ENCODE measurements at places on chromosomes 11 and 22. TPM values are rescaled to one million over a fixed set of nuclear protein-coding genes. Genes with fewer than 3 reads are reported as not detected.
A peak's percentile ranks its signal among the peaks of the same experiment; 100 is the strongest.

The RIMBP3C gene
- 0.83 TPM for polyA plus RNA-seq

The OR8G1 gene
- not detected for polyA plus RNA-seq

The FGF4 gene
- polyA plus RNA-seq, result not detected

DNA sequence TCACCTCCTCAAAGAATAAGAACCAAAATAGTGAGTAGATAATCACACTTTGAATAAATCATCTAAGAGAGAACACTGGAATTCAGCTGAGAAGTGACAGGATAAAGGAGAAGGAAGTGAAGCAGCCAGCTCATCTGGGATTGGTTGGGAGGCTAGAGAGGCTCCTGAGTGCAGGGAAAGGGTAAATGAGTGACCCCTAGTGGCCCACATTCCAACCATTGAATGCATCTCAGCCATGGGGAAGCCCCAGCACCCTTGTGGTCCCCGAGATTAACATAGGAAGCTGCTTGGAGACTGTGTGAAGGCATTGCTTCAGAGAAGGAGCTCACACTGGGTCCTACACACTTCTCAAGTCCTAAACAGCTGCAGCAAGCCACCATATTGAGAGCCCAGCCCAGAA lies 82.3 kb downstream of the JRKL start:
- H3K27ac ChIP-seq, result no peak overlapping the region
- H3K36me3 ChIP-seq, result no peaks in the 10 kb centered on the region
- no peak for DNase-seq
- H3K4me3 ChIP-seq, result no peak overlapping the region

GRCh38 chr11:20597680-20598484 lies 1.5 kb upstream of the SLC6A5 start:
- no peak overlapping the region for H3K4me3 ChIP-seq
- H3K4me1 ChIP-seq, result peaks cover 37% of the 10 kb centered on the region
- peaks cover 87% of the 10 kb centered on the region for H3K27me3 ChIP-seq
- peak overlapping the region; percentile 37 for H3K27ac ChIP-seq
- no peaks in the 10 kb centered on the region for H3K36me3 ChIP-seq

DNA sequence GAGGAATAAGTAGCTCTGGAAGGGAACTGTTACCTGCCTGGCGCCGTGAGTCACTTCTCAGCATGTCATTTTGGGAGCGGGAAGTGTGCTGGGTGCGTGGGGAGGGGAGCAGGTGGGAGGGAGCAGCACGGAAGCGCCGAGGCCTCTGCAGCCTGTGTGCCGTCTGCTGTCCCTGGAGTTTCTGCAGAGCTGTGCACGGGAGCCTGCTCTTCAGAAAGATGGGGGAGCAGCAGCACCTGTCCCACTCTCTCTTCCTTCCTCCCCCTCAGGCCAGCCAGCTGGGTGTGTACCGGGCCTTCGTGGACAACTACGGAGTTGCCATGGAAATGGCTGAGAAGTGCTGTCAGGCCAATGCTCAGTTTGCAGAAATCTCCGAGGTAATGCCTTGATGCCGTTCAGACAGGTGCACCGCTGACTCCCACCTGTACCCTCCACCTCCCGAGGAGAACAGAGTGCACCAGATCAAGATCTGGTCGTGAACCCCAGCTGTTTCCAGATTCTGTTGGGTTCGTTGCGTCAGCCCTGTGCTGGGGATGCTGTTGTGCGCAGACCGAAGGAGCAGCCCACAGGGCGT lies 87.9 kb downstream of the BCR start:
- H3K27ac ChIP-seq, result no peak overlapping the region
- peaks cover 75% of the 10 kb centered on the region for H3K36me3 ChIP-seq
- H3K4me3 ChIP-seq, result no peak overlapping the region
- no peak for DNase-seq
- no peaks in the 10 kb centered on the region for H3K27me3 ChIP-seq
- H3K4me1 ChIP-seq, result peaks cover 37% of the 10 kb centered on the region

GRCh38 chr22:39745789-39746188 lies 147.8 kb downstream of the ENTHD1 start:
- DNase-seq, result no peak
- H3K4me3 ChIP-seq, result no peak overlapping the region
- H3K36me3 ChIP-seq, result no peaks in the 10 kb centered on the region
- H3K27ac ChIP-seq, result no peak overlapping the region
- no peaks in the 10 kb centered on the region for H3K27me3 ChIP-seq

The JAM3 gene
- 100 TPM for polyA plus RNA-seq

The WEE1 gene
- 32.5 TPM for polyA plus RNA-seq

- peaks cover 91% of the 10 kb centered on the region for H3K36me3 ChIP-seq
- no peak overlapping the region for H3K4me3 ChIP-seq
- no peak for DNase-seq
- H3K27me3 ChIP-seq, result no peaks in the 10 kb centered on the region
Measured at GRCh38 chr22:46287873-46288751, 8.6 kb upstream of the GTSE1 start.

DNA sequence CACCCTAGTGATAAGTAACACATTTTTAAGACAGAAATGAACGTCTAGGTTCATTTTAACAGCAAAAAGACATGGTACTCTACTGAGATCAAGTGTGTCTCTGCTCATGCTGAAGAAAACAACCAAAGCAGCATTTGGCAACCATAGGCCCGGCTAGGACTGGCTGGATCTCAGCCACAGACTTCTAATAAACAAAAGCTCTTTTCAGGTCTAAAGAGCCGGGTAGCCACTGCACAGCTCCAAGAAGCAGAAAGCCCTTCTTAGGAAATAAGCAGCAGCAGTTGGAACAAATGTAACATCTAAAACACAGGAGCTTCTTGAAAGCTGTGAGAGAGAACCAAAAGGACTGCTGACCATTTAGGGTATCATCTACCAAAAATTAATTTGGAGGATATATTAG lies 37.6 kb downstream of the PITPNB start:
- peaks cover 17% of the 10 kb centered on the region for H3K4me1 ChIP-seq
- DNase-seq, result peak; percentile 48
- H3K36me3 ChIP-seq, result peaks cover 6% of the 10 kb centered on the region
- H3K4me3 ChIP-seq, result no peak overlapping the region
- no peaks in the 10 kb centered on the region for H3K27me3 ChIP-seq

GRCh38 chr11:35100013-35100383 lies 39.0 kb upstream of the CD44 start:
- peak; percentile 41 for DNase-seq
- H3K4me1 ChIP-seq, result no peaks in the 10 kb centered on the region
- no peak overlapping the region for H3K4me3 ChIP-seq
- H3K27ac ChIP-seq, result no peak overlapping the region
- no peaks in the 10 kb centered on the region for H3K36me3 ChIP-seq

DNA sequence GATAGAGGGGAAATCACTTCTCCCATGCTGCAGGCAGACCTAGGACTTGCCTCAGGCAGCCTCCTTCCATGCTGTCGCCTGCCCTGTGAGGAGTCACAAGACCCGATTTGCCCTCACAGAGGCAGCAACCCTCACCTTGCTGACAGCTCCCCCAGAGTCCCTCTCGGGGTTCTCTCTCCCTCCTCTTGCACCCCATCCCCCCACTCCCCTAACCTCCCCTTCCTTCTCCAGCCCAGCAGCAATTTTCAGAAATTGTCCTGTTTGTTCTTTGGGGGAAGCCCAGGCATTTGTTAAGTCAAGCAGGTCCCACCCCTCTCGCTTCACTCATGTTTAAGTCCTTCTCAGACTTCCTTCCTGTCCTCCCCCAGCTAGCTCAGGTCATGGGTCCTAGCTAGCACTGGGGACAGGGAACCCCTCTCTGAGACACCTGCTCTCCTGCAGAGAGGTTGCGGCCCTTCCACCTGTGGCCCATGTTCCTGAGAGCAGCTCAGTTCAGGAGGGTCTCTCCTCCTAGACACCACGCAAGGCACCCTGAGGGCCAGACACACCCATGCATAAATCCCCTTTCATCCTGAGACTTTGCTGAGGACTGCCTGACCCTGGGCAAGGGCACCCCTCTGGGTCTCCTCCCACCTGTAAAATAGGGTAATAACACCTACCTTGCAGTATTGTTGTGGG lies 6.3 kb upstream of the FXYD2 start:
- H3K4me1 ChIP-seq, result peaks cover 28% of the 10 kb centered on the region
- H3K36me3 ChIP-seq, result peaks cover 5% of the 10 kb centered on the region
- H3K27me3 ChIP-seq, result no peaks in the 10 kb centered on the region
- no peak overlapping the region for H3K27ac ChIP-seq
- H3K4me3 ChIP-seq, result no peak overlapping the region

DNA sequence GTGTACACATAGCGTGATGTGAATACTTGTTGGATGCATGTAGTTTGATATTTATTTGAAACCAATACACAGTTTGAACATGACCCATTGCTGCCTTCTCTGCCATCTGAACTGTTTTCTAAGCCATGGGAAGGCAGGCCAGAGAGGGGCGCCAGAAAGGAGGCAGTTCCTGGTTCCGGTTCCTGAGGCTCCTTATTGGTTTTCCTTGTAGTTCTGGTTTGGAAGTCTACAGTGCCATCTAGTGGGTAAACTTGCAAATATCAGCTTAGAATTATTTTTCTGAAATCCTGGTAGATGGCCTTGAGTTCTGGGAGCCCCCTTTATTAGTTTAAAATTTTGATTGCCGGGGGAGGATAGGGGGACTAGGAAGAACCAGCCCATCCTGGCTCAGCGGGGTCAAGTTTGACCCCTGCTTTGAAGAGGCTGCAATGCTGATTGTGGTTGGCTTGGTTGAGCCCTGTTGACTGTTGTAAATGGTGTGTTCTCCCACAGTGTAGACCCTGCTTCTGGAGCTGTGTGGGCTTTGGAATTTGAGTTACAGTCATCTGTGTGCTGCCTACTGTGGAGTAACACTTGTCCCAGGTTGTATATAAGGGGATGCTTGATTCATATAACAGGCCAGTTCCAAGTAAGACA lies 48.4 kb downstream of the GRAMD1B start:
- H3K27ac ChIP-seq, result no peak overlapping the region
- H3K4me3 ChIP-seq, result no peak overlapping the region
- DNase-seq, result peak; percentile 93
- H3K27me3 ChIP-seq, result no peaks in the 10 kb centered on the region
- H3K4me1 ChIP-seq, result peaks cover 19% of the 10 kb centered on the region

DNA sequence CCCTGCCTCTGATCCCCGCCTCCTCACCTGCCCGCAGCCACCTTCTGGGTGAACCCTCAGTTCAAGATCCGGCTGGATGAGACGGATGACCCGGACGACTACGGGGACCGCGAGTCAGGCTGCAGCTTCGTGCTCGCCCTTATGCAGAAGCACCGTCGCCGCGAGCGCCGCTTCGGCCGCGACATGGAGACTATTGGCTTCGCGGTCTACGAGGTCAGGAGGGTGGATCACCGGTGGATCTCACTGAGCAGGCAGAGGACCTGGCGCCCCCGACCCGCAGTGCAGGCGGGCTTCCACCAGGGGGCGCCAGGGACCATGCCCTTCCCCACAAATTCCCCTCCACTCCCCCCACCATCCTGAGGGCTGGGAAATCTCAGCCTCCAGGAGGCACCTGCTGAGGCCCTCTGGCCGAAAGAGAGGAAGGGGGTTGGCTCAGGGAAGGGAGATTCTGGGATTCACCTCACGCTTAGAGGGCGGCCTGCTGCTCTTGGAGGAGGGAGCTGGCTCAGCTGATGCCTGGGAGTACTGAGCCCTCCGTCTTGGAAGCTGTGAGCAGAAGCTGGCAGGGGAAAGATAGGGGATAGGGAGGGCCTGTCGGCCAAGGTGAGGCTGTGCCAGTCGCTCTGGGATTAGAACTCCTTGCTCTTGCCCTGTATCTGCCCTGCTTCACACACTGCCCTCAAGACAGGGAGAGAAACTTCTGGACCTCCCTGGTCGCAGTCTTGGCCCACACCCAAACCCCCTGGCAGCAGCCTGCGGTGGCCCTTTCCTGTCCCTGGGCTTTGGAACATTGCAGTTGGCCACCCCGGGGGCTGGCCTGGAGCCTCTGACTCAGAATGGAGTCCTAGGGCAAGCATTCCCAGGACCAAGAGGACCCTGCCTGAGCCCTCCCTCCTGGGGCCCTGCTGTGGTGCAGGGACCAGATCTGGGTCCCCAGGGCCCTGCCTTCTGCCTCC lies 23.2 kb downstream of the CAPN1 start:
- peaks cover 10% of the 10 kb centered on the region for H3K4me1 ChIP-seq
- H3K27ac ChIP-seq, result no peak overlapping the region
- no peak for DNase-seq
- H3K36me3 ChIP-seq, result peaks cover 69% of the 10 kb centered on the region

The TMEM80 gene
- 25.8 TPM for polyA plus RNA-seq

GRCh38 chr22:30115705-30116104 lies 35.4 kb downstream of the HORMAD2 start:
- no peaks in the 10 kb centered on the region for H3K36me3 ChIP-seq
- H3K4me3 ChIP-seq, result no peak overlapping the region
- no peak for DNase-seq
- no peaks in the 10 kb centered on the region for H3K27me3 ChIP-seq
- H3K4me1 ChIP-seq, result no peaks in the 10 kb centered on the region

DNA sequence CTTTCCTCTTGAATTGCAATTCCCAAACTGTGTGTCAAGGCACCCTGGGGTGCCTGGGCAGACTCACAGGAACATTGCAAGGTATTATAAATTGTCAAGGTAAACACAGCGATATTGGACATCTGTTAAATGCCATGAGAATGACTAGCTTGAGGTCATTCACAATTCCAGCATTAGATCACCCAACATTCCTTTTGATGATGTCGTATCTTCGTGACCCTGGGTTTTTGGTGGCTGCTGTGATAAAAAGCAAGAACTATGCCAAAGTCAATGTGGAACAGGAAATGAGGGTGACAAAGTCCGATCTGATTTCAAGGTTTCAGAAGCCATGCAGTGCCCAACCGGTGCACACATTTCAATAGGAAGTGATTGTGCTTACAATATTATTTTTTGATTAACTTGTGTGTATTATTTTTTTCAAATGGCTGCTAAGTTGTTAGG lies 458.4 kb downstream of the MIAT start:
- DNase-seq, result no peak
- H3K4me1 ChIP-seq, result peaks cover 18% of the 10 kb centered on the region
- no peaks in the 10 kb centered on the region for H3K27me3 ChIP-seq
- no peak overlapping the region for H3K4me3 ChIP-seq

DNA sequence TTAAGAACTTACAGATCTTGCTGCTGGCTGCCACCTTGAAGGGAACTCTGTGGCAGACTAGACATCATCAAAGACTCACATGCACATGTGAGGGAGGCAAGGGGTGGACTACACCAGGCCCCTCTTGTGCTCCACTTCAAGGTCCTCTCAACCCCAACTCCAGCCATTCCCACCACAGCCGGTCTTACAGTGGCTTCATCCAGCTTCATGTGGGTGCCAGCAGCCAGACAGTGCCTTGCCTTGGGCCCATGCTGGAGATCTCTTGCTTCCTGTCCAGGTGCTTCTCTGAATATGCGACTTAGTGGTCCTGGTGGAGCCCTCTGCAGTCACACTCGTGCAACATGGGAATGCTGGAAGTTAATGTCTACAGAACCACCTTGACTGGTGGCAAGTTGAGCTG lies 44.6 kb upstream of the WNT7B start:
- H3K27ac ChIP-seq, result no peak overlapping the region
- DNase-seq, result no peak
- peaks cover 5% of the 10 kb centered on the region for H3K36me3 ChIP-seq
- H3K27me3 ChIP-seq, result no peaks in the 10 kb centered on the region

The CLMP gene
- 12.9 TPM for polyA plus RNA-seq

The GAS2 gene
- 3.3 TPM for polyA plus RNA-seq

DNA sequence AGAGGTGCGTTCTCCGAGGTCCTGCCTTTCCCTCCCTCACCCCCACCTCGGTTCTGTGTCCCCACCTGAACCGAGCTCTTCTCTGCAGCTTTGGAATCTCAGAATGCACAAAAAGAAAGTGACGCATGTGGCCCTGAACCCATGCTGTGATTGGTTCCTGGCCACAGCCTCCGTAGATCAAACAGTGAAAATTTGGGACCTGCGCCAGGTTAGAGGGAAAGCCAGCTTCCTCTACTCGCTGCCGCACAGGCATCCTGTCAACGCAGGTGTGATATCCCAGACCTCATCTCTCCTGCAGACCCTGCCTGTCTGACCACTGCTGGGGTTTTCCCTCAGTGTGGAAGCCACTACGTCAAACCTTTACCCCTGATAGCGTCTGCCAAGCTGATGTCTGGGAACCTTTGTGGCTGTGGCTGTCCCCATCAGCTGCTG lies 13.9 kb downstream of the ACP2 start:
- H3K27ac ChIP-seq, result no peak overlapping the region
- peaks cover 9% of the 10 kb centered on the region for H3K4me1 ChIP-seq
- H3K27me3 ChIP-seq, result no peaks in the 10 kb centered on the region
- no peak overlapping the region for H3K4me3 ChIP-seq

Data from spinal cord (tissue), 10 donors.